ENCODE measurements at places on chromosomes 2 and 18.

GRCh38 chr2:132790207-132790785, 120.3 kb upstream of the LYPD1 start:
- no peak for DNase-seq

DNA sequence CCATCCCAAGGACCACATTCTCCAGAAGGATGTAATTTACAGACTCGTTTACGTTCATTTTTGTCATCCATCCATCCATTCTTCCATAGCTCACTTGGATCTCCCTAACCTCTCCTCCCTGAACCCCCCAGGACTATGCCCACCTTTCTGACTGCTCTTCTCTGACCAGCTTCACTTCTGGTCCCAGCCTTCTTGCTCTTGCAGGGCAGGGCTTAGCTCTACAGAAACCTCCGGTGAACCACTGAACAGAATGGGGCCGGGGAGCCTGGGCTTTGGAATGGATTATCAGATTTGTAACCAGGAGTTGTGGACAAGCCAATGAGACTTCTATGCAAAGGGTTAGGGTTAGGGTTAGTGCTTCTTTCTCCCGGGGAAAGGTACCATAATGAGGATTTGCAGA, 95.0 kb downstream of the TGFA start:
- DNase-seq = no peak

DNA sequence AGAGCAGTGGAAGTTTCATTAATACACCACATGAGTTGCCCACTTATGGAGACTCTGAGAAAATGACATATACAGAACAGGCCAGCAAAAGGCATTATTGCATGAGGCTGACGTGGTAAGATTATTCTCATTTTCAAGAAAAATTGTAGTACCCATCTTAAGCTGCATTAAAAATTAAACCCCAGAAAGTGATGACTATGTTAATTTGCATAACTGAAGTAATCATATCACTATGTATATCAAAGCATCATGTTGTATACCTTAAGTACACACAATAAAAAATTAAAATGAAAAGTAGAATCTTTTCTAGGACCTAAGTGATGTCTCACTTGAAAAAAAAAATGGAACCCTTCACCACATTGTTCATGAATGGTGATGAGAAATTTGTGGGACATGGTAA, 32.0 kb downstream of the DNAH6 start:
- DNase-seq = no peak

DNA sequence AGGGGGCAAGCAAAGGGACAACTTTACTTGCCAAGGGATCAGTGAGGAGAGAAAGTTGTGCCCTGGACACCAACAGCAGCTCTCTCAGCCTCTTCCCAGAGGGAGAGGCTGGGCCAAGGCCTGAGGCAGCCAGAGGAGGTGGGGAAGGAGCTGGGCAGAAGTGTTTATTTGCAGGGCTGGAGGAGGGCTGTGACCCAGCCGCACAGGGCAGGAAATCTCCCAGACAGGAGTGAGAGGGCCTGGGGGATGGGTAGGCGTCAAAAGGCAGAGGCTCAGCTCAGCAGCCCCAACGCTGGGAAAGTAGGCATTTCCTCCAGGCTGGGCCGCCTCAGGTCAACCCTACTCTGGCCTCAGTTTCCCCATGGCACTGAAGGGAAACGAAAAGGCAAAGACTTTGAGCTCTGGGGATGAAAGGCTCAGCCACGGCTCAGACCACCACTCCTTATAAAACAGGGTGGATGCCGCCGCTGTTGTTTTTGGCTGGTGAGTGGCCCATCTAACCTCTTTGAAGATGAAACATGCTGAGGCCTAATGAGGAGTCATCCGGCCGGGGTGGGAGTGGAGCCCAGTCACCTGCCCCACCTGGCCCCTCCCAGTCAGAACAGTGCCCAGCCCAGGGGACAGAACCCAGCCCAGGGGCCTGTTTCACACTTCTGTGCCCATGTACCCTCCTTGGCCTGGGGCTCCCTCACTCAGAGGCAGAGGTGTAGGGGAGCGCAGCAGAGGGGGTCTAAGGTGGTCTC, 21.9 kb upstream of the SEMA4C start:
- peak; percentile 33 for DNase-seq

DNA sequence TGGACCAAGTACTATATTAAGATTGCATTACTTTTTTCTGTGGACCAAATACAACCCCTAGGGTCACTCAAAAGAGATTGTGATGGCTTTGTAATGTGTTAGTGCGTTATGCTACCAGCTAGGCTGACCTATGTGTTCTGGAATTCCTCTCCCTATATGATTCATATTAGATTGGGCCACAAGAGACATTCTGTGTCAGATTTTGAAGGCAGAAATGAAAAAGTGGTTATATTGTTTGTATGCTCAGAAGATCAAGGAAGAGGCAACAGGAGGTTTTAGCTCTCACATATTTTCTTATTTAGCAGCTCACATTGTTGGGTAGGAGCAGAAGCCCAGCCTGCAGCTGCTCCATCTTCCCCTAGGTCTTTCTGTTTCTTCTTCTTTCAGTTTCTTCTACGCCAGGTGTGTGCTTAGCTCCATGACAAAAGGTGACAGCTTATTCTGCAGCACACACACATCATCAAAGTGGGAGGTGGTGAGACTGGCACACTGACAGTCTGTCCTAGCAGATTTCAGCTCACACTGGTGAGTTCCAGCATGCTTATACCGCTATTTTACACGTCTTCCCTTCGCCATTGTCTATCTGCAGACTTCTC, 156.8 kb upstream of the UBE2E3 start:
- DNase-seq = no peak

GRCh38 chr2:42084231-42084671, 36.4 kb downstream of the PKDCC start:
- no peak for DNase-seq

Data from nephron progenitor cell (in vitro differentiated cells).